ENCODE measurements at places on chromosomes 12 and 14.

- no peak for DNase-seq
Measured at GRCh38 chr12:21459474-21459873, 22.0 kb downstream of the PYROXD1 start.

DNA sequence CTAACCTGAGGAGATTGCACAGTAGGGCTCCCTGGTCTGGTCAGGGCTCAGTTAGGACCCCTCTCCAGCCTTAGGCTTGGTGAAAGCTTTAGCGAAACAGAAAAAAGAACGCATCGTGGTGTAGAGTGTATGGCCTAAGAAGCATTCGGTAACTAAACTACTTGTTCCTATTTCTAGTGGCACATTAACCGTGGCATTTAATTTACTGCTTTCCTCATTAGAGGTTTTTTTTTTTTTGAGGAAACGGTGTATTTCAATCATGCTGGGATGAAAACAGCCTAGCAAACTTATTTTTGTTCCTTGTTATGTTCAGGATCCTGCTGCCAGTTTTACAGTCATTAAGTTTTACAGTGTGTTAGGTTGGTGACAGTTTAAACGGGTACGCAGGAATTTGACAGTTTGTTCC, 518 bp upstream of the OSBPL8 start:
- no peak for DNase-seq

DNA sequence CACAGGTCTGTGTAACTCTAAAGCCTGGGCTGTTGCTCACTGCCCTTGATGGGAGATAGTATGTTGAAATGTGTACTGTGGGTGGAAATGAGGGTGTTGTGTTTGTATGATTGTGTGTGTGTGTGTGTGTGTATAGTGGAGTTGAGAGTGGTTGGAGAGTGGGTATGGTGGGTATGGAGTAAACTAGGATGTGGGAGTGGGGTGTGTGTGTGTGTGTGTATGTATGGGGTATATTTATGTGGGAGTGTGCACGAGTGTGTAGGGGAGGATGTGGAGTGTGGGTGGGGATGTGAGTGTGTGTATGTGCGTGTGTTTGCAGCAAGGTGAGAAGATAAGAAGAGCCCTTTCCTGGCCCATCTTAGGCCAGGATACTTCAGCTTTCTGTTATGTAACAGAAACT, 22.3 kb downstream of the RPH3A start:
- DNase-seq = no peak

DNA sequence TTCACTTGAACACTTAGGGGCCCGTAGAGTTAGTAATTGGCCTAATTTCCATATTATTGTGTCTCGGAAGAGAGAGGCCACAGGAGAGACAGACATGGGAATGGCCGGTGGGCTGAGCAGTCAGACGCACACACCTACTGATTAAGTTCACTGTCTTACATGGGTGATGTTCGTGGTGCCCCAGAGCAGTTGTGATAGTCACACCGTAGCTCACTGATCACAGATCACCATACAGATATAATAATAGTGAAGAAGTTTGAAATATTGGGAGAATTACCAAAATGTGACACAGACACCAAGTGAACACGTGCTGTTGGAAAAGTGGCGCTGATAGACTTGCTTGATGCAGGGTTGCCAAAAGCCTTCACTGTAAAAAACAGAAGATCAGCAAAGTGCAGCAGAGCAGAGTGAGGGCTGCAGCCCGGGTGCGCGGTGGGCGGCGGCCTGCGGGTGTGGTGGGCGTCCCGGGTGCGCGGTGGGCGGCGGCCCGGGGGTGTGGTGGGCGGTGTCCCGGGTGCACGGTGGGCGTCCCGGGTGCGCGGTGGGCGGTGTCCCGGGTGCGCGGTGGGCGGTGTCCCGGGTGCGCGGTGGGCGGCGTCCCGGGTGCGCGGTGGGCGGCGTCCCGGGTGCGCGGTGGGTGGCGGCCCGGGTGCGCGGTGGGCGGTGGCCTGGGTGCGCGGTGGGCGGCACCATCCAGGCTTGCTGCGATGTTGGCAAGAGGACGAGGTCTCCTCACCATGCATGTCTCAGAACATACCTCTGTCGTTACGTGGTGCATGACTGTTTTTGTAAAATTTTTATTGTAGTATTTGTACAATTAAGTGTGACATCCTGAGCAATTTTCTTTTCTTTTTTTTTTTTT, 34.3 kb upstream of the TEX22 start:
- peak; percentile 40 for DNase-seq

DNA sequence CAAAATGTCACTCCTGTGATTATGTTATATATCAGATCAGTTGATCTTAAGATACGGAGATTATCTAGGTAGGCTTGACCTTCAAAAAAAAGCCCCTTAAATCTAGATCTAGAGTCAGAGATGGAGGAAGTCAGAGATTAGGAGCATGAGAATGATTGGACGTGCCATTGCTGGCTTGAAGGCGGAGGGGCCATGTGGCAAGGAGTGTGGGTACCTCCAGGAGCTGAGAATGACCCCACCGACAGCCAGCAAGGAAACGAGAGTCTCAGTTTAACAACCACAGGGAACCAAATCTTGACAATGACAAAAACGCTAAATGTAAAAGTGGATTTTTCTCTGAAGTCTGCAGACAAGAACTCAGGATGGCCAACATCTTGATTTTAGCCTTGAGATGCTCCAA, 32.5 kb upstream of the MANSC4 start:
- DNase-seq = no peak

- no peak for DNase-seq
Measured at GRCh38 chr14:52315355-52315718, 1.2 kb downstream of the PTGER2 start.

DNA sequence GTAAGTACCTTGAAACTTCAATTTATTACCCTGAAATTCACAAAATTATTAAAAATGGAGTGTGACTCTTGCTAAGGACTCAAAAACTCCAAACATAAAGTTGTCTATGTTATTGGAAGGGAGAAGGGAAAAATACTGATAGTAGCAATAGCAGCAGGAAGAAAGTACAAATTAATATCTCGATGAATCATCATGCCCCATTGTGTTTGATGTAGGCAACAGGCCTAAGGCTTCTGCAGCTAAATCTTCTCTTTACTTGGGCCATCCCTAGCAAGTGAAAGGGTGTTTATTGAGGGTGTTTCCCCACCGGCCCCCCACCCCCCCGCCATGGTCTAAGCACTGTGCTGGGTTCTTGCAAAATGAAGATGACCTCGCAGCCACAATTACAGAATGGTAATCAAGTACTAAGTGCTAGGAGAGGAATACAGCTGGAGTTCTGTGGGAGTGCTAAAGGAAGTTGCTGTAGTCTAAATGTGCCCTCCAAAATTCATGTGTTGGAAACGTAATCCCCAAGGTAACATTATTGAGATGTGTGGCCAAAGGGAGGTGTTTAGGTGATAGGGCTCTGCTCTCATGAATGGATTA, 76.5 kb downstream of the SNAPC1 start:
- no peak for DNase-seq

DNA sequence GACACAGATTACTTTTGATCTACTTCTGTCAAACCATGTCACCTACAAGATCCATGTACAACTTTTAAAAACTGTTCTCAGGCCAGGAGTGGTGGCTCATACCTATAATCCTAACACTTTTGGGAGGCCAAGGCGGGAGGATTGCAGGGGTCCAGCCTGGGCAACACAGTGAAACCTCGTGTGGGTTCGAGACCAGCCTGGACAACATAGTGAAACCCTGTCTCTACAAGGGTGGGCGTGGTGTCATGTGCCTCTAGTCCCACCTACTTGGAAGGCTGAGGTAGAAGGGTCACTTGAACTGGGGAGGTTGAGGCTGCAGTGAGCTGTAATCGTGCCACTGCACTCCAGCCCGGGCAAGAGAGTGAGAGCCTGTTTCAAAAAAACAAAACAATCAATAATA, 5.7 kb downstream of the WDR20 start:
- DNase-seq = no peak

DNA sequence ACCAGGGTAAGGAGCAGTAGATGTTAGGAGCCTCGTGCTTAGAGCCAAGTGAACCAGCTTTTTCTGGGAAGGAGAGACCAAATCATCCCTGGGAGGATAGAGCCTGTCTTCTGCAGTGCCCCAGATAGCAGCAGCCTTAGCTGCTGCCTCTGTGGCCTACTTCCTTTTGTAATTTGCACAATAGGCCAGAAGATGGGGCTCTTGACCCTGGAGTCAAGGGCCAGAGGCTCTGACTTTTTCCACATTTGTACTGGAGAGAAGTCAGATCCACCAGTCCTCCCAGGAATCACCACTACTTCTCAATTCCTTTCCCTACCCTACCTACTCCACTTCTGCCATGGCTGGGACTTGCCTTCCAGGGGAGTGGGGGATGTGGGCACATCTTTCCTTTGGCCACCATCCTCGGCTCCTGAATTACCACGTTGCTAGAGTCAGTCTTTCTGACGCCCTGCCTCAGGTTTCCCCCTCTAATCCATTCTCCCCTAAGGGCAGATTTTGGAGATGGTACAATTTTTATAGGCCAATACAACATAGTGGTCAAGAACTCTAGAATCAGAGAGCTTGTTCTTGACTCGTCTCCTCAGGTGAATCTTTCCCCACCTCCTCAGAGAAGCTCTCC, 3.3 kb upstream of the SLC4A8 start:
- peak; percentile 72 for DNase-seq

DNA sequence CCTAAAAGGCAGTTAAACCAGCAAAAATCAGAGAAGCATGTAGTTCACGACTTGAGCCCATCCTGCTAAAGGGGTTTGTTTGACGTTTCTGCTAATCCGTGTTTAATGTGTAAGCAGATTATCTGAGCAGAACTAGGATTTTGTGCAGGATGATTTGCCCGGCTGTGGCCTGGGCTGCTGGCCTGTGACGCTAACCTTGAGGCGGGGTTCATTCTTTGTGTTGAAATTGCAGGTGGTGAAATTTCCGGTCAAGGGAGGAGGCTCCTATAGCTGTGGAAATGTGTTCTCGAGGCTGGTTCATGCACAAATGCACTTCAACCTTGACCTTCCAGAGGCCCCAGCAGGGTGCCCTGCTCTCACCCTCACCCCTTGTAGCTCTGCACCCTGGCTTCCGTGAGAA, 63.7 kb downstream of the SLC24A4 start:
- no peak for DNase-seq

DNA sequence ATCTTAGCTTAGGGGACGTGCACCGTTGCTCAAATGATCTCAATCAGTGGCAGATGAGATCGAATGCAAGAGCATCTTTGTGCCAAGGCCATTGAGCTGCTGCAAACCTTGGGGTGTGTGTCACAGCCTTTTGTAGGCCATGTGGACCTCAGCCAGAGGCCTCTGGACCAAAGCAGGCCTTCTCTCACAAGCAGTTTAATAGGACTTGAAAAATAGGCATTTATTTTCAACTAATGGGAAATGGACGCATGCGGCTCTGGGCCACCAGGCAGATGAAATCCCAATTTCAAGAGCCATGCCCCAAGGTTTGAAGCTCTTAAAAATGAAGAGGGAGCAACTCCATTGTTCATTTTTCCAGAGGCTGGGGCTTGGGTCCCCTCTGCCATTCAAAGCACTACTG, 87.3 kb downstream of the TTC7B start:
- DNase-seq = no peak

DNA sequence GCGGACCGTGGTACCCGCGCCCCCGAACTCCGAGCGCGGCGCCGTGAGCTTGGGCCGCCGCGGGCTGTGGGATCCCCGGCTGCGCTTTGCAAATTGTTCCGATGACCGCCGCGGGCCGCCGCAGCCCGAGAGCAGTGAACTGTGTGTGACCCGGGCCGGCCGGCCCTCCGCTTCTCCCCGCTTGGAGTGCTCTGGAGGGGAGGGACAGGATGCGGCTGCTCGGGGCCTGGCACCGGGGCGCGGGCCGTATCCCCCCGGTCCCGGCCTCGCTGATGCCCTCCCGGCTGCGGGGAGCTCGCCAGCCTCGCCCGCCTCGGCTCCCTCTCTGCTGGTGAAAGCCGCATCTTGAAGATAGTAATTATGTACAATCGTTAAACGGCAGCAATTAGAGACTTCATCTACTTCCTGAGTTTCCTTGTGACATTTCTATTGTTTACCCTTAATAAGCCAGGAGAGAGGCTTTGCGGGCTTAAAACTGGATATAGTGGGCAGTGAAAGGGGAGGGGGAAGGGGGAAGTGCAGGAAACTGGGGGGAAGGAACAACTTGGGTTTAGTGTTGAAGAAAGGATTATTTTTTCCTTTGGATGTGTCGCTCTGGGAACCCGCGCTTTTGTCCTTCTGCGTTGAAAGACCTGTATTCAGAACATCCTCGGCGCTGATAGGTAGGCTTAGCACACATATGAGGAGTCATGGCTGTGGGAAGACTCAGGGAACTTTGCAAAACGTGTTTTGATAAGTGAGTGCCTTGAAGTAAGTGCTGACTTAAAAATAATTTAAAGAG, 1.2 kb downstream of the PELI2 start:
- peak; percentile 14 for DNase-seq

- no peak for DNase-seq
Measured at GRCh38 chr12:109697270-109697553, 16.4 kb upstream of the FAM222A start.

DNA sequence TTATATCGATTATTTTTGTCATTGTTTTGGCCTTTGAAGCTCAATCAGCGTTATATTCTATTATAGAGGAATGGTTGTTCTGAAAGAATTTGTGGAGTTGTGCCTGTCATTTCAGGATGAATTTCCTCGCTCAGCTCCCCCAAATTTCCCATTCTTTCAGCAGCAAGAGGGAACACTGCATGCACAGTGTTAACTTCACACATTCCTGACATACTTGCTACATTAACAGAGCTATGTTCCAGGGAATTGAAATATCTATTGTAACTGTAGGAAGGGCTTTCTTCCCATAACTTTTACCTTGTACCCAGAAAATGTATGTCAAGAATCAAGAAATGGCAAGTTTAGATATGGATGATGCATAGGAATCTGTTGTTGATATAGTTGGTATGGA, 379.0 kb downstream of the LRIG3 start:
- DNase-seq = no peak

GRCh38 chr12:66152732-66153131, 17.1 kb downstream of the TMBIM4 start:
- no peak for DNase-seq

- no peak for DNase-seq
Measured at GRCh38 chr12:131196220-131196619, 242.5 kb downstream of the ADGRD1 start.

- DNase-seq = no peak
Measured at GRCh38 chr12:12930633-12931219, 21.2 kb downstream of the GPRC5D start.

DNA sequence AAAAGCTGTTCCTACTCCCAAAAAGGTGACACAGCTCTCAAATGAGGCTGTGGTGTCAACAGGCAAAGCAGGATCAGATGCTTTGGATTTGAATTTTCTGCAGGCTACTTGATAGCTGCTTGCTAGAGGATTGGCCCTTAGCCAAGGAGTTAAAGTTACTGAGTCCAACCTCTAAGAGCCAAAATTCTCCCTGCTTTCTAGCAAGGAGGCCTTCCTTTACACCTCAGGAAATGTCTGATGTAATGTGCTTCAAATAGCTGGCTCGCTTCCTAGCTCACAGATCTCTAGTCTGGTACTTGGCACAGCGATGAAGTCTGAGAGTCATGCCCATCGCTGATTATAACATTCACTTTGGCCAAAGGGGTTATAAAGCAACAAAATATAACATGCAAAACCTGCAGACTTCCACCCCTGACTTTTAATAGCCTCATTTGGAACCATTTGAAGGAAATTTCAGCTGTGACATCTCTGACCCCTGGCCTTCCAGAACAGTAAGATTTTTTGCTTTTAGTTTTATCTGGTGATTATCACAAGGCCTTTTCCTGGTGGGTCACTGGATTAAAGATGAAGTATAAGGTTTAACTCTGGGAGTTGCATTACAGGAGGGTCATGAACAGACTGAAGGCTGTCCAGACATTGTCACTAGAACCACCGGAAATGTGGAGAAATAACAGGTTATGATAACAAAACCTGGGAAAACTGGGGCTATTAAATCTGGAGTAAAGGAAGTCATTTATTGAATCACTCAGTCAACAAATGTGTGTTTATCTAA, 189.7 kb downstream of the EPS8 start:
- DNase-seq = no peak

All from CD4-positive, alpha-beta T cell (primary cell).